ENCODE measurements at places on chromosomes 5 and 9.

DNA sequence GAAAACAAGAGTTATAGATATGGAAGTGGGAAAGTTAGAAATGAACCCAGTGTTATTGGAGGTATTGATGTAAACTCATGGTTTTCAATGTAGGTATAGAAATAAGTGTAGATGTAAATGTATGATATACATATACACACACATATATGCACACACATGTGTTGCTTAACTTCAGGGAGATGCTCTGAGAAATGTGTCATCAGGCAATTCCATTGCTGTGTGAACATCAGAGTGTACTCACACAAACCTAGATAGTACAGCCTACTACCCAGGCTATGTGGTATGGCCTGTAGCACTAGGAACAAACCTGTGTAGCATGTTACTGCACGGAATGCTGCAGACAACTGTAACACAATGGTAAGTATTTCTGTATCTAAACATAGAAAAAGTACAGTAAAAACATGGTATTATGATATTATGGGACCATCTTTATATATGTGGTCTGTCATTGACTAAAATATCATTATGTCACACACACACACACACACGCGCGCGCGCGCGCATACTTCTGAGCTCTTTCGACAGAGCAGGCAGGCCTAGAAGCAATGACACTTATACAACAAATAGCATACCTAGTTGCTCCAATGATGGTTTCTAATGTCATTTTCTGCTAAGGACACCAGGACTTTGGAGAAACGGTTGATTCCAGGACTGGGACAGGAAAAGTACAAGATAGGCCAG, 86.6 kb downstream of the MACROH2A1 start:
- DNase-seq = no peak

- no peak for DNase-seq
Observed at GRCh38 chr9:88041447-88041846, 67.1 kb upstream of the CDK20 start.

- no peak for DNase-seq
Observed at GRCh38 chr5:64930672-64931318, 162.1 kb downstream of the CWC27 start.

GRCh38 chr5:178236679-178237078, 4.1 kb upstream of the PHYKPL start:
- DNase-seq = no peak

GRCh38 chr5:163571744-163572143, 66.3 kb downstream of the MAT2B start:
- peak; percentile 60 for DNase-seq

- peak; percentile 72 for DNase-seq
Observed at GRCh38 chr5:130963798-130964197, 201.3 kb downstream of the HINT1 start.

GRCh38 chr5:179231309-179231708, 114.0 kb downstream of the ADAMTS2 start:
- no peak for DNase-seq

GRCh38 chr9:133686642-133687575, 50.7 kb downstream of the DBH start:
- DNase-seq = no peak

DNA sequence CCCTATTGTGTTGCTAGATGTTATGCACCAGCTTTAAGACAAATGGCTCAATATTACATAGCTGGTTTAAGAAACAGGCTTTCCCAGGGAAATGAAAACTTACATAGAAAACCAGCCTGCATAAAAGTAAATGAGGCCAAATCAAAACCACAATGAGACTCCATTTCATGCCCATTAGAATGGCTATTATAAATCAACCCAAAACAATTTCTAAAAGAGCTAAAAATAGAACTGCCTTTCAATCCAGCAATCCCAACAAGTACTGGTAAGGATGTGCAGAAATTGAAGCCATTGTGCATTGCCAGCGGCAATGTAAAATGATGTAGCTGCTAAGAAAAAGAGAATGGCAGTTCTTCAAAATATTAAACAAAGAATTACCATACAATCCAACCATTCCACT, 1170.0 kb upstream of the CDH9 start:
- DNase-seq = no peak

DNA sequence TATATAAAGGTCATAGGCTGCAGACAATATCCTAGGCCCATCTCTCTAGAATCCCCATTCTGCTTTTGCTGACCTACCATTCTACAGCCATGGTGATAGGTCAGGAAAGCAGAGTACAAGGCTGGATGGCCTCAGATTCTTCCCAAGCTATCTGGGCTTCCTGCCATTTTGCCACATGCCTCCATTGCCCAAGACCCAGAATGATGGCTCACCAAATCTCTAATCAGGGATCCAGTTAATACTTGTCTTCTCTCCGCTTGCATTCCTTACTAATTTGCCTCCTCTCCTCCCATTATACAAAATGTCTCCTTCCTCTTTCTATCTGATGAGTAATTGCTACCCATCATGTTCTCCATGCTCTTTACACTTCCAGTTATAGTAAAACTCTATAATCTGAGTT, 22.7 kb upstream of the NDUFS4 start:
- DNase-seq = peak; percentile 45

GRCh38 chr9:135490980-135491464, 9.5 kb upstream of the MRPS2 start:
- no peak for DNase-seq

GRCh38 chr5:38853753-38854470, 8.1 kb downstream of the OSMR start:
- peak; percentile 97 for DNase-seq

GRCh38 chr5:143258559-143259253, 144.8 kb downstream of the NR3C1 start:
- DNase-seq = peak; percentile 93

DNA sequence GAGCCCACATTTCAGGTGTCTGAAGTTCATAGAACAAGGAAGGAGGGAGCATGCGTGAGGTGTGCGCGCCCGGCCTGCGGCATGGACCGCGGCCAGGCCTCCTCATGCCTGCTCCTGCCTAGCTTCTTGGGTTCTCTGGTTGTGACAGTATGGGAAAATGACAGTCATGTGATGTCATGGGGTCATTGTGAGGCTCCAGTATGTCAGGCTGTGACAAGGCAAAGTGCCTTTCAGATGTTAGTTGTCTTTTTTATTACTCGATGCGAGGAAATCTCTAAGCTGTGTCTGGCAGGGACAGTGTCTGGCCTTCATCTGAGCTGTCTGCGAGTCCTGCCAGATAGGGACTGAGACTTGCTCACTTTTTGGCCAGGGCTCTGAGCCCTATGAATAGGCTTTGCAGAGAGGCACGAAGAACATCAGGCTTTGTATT, 13.3 kb downstream of the UCK1 start:
- DNase-seq = no peak

DNA sequence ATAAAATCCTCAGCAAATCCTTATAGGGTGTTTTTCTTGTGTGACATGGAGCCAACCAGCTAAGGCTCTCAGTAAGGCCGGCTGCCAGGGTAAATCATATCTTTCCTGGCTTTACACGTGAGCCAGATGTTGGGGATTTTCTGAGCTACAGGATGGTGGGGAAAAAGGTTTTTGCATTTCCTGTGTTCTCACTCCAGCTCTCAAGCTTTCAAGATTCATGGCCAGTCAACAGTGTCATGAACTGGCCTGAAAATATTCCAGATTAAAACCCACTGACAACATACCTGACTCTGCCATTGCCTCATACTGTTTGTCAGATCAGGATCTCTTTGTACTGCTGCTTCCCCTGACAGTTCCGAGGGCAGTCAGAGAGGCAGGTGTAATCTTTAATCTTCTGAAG, 306.9 kb downstream of the GLIS3 start:
- DNase-seq = no peak

DNA sequence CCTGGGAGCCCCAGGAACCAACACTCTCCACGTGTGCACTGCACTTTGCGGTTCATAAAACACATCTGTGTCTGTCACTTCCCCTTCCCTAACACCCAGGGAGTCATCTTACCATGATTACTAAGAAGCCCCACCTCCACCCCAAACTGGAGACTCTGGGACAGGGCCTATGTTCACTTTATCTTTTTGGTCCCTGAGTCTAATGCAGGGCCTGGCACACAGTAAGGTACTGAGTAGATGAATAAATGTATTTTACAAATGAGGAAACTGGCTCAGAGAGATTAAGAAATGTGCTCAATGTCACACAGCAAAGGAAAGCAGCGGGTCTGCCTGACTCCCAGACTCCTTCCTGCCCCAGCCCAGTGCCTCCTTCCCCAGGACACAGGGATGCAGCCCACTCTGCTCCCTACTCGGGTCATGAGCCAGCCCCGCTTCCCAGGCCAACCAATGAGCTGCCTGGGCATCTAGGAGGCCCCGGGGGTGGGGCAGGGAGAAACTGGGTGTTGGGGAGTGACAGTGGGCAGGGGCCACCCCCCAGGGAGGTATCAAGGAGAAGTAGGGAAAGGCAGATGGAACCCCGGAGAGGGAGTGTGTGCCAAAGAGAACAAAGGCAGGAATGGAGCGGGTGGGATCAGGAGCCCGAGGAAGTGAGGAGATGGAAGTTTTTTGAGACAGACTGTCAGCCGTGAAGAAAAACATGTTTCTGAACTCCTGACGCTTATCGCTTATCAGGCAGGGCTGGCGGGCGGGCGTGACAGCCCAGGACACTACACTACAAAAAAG, 30.5 kb downstream of the SHB start:
- DNase-seq = no peak

GRCh38 chr5:35484241-35484640, 133.4 kb upstream of the SPEF2 start:
- no peak for DNase-seq

DNA sequence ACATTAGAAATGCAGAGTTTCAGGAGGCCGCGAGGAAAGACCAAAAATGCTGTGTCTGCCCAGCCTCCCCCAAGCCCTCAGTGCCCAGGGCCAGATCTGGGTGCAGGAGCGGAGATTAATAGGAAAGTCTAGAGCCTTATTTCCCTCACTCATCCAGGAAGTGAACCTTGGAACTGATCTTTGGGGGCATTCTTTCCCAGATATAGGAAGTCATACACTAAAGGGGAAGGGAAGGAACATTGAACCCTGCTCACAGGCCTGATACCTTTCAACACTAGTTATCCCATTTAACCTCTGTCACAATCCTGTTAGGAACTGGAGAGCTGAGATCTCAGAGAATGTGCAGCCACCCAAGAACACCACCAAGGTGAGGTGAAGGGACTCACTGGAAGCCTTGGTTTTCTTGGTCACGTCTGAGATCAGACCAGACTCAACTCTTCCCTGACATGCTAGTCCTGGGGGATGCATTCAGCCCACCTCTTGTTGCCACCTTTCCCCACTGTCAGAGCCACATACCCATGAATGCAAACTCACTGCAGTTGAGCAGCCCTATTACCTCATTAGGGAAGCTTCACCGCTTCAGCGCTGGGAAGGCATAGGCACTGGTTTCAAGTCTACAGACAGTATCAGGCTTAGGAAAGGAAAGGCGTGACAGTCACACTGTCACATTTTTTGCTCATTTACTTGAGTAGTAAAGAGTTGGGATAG, 95.0 kb downstream of the KIAA1958 start:
- DNase-seq = no peak

DNA sequence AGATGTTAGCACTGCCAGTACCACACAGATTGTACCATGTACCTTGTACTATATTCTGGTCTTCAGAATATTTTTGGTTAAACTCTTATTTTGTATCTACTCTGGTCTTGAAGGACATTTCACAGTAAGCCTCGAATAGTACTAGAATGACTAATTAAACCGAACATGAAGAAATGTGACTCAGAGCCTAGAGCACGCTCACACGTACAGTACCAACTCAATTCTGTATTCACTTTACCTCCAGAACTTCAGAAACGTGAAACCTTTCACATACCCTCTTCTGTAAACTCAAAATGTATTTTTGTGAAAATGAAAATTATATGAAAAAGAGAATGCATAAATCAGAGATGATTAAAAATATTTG, 112.8 kb downstream of the MVB12B start:
- DNase-seq = no peak

DNA sequence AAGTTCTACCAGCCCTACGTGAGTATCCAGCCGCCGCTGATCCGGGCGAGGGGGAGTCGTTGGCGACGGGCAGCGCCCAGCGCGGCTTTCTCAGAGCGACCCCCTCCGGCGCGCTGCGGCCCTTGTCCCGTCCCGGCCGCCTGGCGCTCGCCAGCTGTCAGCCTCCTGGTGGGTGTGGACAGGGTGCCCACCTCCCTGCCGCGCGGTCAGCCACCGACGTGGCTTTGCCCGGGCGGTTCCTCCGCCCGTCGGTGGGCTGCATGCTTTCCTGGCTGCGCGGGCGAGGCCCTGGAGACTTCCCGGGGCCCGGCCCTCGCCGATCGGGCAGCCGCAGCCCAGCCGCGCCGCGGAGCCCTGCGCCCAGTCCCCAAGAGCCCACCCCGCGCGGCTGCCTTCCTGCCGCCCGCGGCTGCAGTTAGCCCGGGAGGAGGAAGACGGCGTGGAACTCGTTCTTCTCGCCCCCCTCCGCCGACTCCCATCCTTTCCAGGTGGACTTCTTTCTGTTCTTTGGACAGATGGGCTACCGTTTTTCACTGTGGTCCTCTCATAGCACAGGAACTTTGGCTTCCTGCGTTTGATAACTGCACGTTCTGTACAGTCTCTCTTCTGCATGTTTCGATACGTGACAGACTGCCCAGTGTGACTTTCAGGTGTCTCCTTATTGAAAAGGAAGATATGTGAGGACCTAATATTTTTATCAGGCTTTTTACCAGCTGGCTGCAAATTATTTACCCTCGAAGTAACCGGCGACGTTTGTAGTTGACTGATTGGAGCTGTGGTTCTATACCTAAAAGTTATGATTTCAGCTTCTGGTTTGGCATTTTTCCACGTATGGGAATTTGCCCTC, 577 bp downstream of the AP3S1 start:
- no peak for DNase-seq

DNA sequence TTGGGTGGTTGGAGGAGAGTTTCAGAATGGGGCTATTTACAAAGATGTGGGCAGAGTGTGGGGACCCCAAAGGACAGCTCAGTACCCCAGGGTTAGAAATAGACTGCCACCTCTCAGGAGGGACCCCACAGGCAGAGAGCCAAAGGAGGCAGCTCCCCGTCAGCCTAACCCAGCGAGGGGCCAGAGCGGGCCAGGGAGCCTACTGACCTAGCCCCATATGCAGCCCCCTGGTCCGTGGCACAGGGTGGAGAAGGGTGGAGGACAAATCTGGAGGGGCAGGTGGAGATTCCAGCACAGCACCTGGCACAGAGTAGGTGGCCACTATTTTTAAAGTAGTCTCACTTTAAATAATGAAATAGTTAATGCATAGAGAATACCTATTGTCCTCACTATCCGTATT, 67.2 kb upstream of the ANGPTL2 start:
- DNase-seq = no peak

- DNase-seq = no peak
Observed at GRCh38 chr5:129899454-129899853, 4.8 kb upstream of the CHSY3 start.

All from foreskin keratinocyte (primary cell).